Astrocyte of the cerebellum (primary cell): ENCODE measurements at places on chromosomes 1 and 21.

GRCh38 chr1:151641229-151641628 is 29.4 kb downstream of the SNX27 start:
- DNase-seq, result no peak

DNA sequence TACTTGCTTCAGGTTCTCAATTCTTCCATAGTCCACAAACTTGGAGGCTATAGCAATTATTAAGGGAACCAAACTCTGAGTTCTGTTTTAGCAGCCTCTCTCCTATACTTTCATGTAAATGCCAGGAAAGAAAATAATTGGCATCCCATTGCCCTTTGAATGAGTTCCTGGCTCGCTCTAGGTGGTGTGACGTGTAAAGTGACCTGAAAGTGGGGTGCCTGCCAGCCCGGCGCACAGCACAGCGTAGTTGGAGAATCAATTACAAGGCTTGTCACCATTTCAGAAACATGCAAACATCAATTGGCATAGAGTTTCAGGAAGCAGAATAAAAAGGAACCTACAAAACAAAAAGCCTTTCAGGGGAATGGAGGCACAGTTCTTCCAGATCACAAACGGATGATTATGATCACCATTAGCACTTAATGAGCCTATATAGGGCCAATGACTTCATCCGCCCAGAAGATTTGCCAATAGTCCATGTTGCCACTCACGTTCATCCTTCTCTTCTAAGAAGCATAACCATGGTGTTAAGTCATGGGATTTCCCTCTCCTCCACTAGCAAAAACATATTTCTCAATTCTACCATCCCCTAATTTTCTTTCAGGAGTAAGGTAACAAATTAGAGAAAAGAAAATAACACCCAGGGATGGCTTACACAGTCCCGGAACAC is 354.6 kb upstream of the ADGRL2 start:
- DNase-seq, result no peak

- no peak for DNase-seq
These were observed 132.3 kb downstream of the ZZZ3 start for GRCh38 chr1:77550135-77550534.

DNA sequence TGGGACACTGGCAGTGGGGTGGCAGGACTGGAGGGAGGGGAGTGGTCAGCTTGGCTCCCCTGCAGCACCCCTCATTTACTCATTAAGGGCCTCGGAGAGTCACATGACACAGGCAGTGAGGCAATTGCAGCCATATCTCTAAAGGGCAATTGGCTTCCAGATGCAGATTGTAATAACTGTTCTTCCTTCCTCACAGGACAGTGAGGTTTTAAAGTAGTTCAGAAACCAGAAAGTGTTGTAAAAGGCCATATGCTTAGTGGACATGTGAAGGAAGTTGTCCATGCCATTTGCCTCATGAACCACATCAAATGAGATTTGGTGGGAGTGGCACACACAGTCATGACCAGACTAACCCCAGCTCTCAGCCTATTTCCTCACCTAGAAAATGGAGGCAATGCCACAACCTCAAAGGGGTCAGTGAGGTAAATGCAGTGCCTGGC is 11.1 kb downstream of the MTX1 start:
- no peak for DNase-seq

DNA sequence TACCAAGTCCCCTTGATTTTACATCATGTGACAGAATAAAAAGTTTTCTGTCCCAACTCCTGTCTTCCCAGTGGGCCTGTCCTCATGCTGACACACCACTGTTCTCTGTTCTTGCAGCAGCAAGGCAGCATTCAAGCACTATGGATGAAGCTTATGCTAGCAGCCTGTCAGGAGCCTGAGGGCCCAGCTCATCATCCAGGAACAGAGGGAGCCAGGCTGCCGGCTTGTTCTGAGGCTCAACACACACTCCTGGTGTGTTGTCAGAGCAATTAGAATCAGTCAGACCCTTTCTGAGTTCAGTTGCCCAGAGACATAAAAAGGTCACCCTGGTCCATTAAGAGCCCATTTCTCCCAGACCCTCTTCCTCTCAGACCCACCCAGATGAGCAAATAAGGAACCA is 282.9 kb downstream of the SEC16B start:
- DNase-seq, result no peak

GRCh38 chr1:31248276-31248675 is 8.6 kb upstream of the NKAIN1 start:
- no peak for DNase-seq

- DNase-seq, result no peak
These were observed 22.5 kb downstream of the RSPH1 start for GRCh38 chr21:42473498-42474042.

- peak; percentile 6 for DNase-seq
These were observed 226.1 kb downstream of the KCTD3 start for GRCh38 chr1:215793180-215793579.

DNA sequence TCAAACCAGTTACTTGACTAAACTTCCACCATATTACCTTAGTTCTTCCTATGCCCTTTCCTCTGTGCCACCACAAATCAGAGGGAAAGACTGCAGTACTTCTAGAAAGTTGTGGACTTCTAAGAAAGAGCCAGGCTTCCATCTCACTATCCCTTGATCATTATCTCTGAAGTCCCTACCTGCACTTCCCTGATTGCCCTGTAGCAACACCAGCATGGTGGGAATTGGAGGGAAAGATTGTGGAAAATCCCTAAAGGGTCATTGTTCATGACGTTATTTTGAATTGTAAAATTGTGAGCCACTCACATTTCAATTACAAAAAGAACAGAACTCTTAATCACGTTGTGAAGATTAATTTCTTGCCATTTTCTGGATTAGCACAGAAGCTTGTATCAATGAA is 23.4 kb upstream of the KIAA1614 start:
- no peak for DNase-seq

DNA sequence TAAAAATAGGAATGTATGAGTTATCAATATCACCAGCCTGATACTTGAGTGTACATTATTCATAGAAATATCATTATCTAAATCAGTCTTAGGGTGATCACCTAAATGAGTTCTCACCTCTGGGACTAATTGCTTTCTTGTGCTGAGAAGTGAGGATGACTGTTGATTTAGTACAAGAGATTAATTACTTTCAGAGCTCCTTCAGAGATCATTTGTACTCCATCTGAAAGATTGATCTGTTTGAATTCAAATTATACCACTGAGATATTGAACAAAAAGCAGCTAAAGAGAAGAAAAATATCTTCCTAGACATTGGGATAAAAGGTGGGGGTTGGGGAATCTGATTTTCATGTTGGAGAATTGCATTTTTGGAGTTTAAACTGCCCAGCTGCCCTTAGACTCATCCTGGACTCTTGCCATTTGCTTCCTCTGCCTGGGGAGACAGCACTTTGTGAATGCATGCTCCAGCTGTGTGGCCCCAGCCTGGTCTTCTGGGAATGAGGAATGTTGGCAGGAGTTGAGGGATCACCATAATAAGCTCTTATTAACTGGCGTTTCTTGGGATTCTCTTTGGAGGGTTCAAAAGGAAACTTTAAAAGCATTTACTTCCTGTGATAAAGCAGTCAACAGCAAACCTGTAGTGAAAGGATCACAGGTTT is 19.7 kb upstream of the PGBD2 start:
- DNase-seq, result peak; percentile 31

- no peak for DNase-seq
These were observed 23.4 kb upstream of the FMO4 start for GRCh38 chr1:171290621-171291020.

DNA sequence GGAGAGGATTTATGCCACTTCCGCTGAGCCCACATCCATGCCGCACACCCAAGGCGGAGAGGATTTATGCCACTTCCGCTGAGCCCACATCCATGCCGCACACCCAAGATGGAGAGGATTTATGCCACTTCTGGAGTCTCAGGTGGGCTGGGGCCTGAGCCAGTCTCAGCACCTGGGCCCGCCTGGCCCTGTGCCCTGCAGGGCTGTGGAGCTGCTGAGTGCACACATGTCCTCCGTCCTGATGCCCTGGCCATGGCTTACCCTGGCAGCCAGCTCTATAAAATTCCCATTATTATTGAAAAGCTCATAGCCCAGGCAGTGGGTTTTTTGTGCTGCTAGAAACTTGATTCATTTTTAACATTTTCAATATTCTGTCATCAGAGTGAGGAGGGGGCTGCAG is 89.8 kb upstream of the TMEM51 start:
- no peak for DNase-seq

DNA sequence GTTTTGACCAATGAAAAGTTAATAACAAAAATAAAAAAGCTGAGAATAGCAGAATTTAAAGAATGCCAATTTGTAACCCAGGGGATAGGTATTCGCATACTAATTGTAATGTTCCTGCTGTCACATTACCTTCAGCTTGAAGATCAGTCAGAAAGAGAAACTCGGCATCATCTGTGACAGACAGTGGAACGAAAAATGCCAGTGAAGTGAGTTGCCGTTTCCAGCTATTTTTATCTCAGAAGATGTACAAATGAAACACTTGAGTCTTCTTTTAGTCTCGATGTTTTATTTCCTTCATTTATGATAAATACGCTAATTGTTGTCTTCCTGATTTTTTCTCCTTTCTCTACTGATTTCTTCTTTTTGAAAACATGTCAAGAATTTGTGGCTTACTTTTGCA is 26.1 kb downstream of the RGS21 start:
- DNase-seq, result no peak

GRCh38 chr1:63710761-63711380 is 62.9 kb upstream of the ROR1 start:
- no peak for DNase-seq

DNA sequence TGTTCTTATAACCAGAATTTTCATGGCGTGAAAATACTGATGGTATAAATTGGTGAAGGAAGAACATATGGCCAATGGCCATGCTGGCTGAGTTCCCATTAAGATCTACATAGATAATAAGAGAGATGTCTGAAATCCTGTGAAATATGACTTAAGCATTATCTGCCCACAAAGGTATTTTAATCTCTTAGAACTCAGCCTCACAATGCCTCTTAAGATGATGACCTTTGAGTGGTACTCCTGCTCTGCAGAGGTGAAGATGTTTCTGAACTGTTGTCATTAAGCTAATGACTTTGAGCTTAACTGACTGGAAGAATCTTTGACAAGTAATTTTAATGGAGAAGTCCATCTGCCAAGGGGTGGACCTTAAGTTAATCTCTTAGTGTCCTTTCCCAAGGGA is 148.7 kb downstream of the ZNF326 start:
- no peak for DNase-seq

GRCh38 chr21:44927587-44928461 is 7.1 kb upstream of the ITGB2 start:
- no peak for DNase-seq

DNA sequence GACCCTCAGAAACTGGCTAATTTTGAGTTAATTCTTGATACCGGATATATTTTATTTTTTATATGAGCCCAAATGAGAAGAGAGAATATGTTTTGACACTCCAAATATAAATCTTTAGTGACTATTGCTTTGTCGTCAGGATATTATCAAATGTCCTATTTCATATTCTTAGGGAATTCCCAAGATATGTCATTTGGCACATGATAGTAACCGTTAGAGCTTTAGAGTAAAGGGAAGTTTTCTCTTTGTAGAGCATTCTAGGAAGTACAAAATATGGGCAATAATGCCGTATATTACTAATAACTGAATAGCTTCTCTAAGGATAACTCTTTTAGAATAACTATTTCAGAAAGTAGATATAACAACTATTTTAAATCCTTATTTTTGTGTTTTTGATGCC is 8.3 kb upstream of the AMY2B start:
- no peak for DNase-seq

DNA sequence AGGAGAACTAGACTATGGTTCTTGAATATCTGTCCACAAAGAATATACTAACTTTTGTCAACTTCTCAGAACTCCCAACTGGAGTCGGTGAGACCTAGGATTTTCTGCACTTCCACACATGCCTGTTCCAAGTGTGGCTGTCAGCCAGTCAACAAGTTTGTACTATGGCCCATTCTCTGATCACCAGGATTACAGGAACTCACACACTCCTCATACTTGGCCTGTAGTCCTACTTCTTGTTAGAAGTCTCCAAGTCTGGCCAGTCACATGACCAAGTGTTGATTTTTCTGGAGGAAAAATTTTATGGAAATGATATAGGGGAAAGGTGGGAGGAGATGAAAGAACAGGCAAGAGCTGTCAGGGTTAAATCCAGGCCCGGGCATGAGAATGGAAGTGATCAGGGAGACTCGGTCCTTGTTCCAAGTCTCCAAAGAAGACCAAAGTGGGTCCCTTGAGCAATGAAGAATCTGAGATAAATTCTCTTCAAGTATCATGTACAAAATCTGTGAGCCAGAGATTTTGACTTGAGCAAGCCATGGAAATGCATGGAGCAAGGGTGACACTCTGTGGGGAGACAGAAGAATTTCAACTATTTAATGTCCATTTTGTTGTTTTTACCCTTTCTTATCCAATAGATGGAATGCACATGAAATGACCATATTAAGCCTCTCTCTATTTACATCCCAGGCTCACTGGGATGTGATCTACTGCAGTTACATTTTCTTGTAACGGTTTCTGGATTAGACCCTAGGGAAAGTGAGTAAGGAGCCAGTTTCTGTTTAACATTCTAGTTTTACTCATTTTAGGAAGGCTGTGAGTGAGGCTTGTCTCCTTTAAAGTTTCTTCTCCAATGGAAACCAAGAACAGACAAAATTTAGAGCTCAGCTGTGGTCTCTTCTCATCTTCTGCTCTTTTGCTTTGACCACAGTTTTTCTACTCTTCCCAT is 320.9 kb downstream of the ASTN1 start:
- peak; percentile 53 for DNase-seq

DNA sequence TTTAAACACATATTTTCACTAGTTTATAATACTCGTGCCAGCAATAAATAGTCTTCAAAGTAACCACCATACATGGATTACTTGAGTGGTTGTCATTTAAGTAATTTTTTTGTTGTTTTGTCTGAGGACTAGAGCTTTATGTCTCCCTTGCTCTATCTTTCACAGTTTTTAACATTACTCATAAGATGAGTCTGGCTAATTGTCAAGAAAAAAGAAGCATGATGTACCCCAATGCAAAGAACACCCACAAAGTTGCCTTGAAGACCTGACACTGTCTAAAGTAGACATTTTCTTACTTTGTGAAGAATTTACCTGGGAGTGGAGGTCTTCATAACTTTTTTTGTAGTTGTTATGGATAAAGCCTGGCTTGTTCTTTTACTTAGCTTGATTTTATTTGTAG is 210.4 kb upstream of the BRINP3 start:
- no peak for DNase-seq

DNA sequence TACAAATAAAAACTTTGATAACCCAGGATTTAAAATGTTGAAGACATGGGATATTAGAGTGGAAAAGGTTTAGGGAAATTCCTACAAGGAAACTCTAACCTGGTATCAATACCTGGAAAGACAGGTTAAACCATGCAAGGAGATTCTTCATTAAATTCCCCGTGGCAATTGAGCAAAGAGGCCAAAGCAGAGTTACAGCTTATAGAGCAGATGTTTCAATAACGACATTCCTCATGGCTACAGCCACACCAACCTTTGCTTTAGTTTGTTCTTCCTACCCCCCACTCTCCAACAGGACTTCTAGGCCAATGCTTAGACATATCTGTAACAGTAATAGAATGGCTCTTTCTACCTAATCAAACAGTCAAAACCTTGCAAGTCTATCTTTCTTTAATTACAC is 271.3 kb downstream of the COL11A1 start:
- DNase-seq, result no peak

- peak; percentile 83 for DNase-seq
These were observed 8.8 kb downstream of the NOL9 start for GRCh38 chr1:6545276-6546112.

GRCh38 chr1:206050655-206051235 is 2.2 kb upstream of the RHEX start:
- no peak for DNase-seq

- no peak for DNase-seq
These were observed 19.9 kb downstream of the ATP8B2 start for GRCh38 chr1:154344977-154345837.

- DNase-seq, result no peak
These were observed 951 bp upstream of the LINGO4 start for GRCh38 chr1:151806170-151806569.

GRCh38 chr1:31571340-31572295 is 4.7 kb upstream of the TINAGL1 start:
- no peak for DNase-seq
